Epithelial cell of proximal tubule (primary cell): ENCODE measurements at places on chromosomes 1 and 21. TPM values are rescaled to one million over a fixed set of nuclear protein-coding genes. Genes with fewer than 3 reads are reported as not detected.

Gene LCE3E
- total RNA-seq = not detected in 2 replicates

Gene FCGR1A
- total RNA-seq = not detected in 2 replicates

Gene CROCC
- 15.2 and 17.7 TPM in 2 replicates for total RNA-seq

Gene OR2T27
- not detected in 2 replicates for total RNA-seq

Gene ZNF648
- total RNA-seq = not detected in 2 replicates

Gene ZFP69B
- total RNA-seq = 2.6 and 4.1 TPM in 2 replicates

Gene GPR37L1
- 0.06 and 0.07 TPM in 2 replicates for total RNA-seq

Gene FNBP1L
- 32.1 and 37.6 TPM in 2 replicates for total RNA-seq

Gene AUNIP
- total RNA-seq = 6.2 and 13.0 TPM in 2 replicates

Gene OR10T2
- not detected in 2 replicates for total RNA-seq

Gene CSMD2
- total RNA-seq = 0.07 and 0.98 TPM in 2 replicates

Gene OR2L13
- total RNA-seq = not detected in 2 replicates

Gene APOBEC4
- total RNA-seq = not detected in 2 replicates

Gene NR1I3
- not detected in 2 replicates for total RNA-seq

Gene CYP4A22
- total RNA-seq = not detected in 2 replicates

Gene PEAR1
- total RNA-seq = 19.0 and 20.8 TPM in 2 replicates

Gene TUT4
- total RNA-seq = 17.5 and 18.7 TPM in 2 replicates

Gene GPATCH2
- 9.5 and 13.0 TPM in 2 replicates for total RNA-seq

Gene CHI3L2
- not detected in 2 replicates for total RNA-seq
